ENCODE measurements at places on chromosomes 11 and 22.

- no peak for DNase-seq
Observed at GRCh38 chr11:126152152-126152551, 59.3 kb downstream of the RPUSD4 start.

DNA sequence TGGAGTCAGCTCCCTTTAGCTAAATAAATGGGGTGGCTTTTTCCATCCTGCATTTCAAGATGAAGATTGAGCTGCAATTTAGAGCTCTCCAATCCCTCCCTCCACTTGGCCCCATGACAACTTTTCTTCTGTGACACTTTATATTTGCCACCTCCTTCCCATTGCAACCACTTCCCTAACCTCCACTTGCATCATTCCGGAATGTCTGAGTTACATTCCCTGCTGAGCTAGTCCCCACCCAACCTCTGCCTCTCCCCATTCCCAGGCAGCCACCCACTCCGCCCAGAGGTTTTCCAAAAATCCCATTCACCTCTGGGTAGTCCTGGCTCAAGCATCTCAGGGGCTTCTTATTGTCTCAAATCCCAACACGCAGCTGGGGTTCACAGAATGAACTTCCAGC lies 24.7 kb downstream of the PC start:
- no peak for DNase-seq

- no peak for DNase-seq
Observed at GRCh38 chr11:72637926-72638325, 36.3 kb downstream of the PDE2A start.

DNA sequence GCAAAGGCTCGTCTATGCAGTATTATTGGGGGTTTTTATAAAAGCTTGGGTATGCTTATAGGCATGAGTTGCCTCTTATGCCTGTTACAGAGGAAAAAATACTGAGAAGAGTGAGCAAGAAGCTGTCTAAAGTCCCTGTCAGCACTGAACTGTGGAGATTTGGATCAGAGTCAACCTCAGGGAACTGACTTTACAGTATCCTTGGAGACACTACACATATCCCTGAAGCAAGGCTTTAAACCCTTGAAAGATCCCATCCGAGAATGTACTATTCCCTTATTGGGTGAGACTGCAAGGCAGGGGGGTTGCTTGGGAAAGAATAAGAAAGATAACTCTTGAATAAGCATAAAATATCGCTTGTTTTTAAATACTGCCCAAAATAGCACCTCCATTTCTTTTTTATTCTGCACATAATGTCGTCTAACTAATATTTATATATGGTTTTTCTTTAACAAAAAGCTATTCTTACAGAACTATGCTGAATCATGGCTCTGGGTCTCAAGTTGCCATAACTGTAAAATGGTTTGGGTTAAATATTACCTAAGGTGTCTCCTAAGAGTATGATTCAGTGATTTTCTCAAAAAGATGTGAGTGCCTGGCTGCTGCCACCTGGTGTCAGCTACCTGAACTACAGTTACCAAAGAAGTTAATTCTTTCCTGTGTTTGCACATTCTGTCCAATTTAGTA lies 1062.8 kb downstream of the DLG2 start:
- DNase-seq = no peak

DNA sequence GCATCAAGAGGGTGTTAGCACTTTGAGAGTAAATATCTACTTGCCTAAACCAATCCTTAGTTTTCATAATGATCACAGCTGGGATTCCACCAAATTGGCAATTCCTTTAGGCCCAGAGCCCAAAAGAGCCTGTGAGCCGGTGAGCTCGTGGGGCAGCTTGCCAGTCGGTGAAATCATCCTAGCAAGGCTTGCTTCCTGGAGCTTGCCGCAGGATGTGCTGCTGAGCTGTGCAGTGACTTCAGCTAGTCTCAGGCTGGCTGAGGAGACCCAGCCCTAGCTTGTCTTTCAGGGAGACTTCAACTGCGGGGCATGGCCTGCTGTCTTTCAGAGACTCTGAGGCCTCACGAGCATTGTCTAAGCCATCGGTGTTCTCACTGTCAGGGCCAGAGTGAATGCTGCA lies 73.6 kb upstream of the SUSD2 start:
- peak; percentile 88 for DNase-seq

DNA sequence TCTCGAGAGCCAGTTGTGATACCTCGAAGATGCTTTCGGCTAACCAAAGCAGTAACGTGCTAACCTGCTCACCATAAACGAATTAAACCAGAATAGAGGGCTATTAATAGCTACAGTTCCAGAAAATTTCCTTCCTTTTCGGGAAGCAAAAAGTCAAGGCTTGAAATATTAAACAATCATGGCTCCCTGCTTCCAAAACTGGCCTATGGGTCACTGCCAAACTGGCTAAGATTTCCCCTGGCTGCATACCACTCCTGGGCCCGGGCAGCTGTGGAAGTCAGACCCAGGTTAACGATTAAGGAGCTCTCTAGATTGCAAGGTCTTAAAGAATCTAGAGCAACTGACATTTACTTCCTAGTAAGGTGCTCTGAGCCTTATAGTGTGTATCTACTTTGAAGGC lies 1.7 kb downstream of the AMOTL1 start:
- no peak for DNase-seq

Data from lower leg skin (tissue), 4 donors.